ENCODE measurements at places on chromosomes 2 and 18.

- no peak for DNase-seq
These were observed 117.1 kb downstream of the ZNF407 start for GRCh38 chr18:74714791-74715190.

DNA sequence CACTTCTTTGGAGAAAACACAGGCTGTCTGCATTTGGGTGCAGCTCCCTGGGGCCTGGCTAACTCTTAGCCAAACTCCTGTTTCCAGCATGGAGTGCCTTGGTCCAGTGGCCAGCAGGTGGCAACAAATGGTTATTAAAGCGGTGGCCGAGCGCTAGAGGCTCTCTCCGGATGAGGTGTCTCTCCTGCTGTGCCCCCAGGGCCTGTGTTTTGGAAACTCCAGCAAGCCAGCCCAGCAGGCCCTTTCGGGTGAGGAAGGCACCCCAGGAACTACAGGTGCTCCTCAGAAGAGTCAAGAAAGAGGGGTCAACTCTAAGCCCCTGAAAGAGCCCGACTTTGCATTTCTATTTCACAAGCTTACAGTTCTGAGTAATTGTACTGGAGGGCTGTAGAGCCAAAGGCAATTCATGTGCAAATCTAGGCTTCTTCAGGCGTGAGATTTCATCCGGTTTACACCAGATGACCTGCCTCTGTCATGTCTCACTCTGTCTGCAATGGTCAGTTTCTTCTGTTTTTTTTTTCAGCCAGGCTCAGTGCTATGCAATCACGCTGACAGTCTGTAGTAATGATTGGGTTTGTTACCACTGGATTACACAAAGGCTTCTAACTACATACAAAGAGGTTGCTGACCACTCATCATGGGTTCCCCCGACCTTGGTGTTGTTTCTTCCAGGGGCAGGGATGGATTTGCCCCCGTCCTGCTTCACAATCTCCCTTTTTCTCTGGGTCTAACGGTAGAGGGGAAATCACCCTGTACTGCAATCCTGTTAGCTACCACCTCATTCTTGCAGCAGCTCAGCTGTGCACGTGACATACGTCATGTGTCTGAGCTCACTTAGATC, 7.6 kb upstream of the CHRNA1 start:
- DNase-seq: peak; percentile 30

GRCh38 chr2:109226128-109226527, 97.1 kb downstream of the SH3RF3 start:
- no peak for DNase-seq

GRCh38 chr2:239803102-239803765, 221.9 kb downstream of the NDUFA10 start:
- no peak for DNase-seq

DNA sequence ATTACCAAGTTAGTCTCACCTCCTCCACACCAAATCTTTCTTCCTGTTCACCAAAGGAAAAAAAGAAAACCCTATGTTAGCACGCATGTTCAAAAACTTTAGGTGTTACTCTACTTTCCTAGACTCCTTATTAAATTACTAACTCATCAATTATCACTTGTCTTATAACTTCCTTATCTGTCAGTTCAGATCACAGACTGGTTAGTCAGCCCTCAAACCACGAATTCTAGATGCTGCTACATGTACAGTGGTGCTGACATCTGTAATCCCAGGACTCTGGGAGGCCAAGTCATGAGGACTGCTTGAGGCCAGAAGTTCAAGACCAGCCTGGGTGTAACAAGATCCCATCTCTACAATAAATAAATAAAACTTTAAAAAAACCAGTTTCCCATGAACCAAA, 3.5 kb downstream of the YWHAQ start:
- DNase-seq: no peak

DNA sequence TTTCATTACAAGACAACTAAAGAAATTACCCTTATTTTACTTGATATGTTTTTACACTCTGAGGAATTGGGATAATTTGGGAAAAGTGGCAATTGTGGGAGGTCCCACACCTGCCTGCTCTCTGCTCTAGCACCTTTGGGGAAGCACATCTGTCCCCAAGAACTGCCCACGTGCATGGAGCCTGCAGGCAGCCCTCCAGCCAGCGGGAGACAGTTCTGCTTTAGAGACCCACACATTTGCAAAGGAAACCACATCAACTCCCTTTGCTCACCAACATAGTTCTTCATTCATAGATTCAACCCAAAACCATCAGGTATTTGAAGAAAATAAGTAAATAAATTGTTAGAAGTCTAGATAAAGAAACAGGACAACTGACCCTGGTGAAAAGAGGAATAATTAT, 239.9 kb upstream of the ID2 start:
- peak; percentile 27 for DNase-seq

- DNase-seq: no peak
These were observed 93.9 kb upstream of the LGALSL start for GRCh38 chr2:64359892-64360657.

DNA sequence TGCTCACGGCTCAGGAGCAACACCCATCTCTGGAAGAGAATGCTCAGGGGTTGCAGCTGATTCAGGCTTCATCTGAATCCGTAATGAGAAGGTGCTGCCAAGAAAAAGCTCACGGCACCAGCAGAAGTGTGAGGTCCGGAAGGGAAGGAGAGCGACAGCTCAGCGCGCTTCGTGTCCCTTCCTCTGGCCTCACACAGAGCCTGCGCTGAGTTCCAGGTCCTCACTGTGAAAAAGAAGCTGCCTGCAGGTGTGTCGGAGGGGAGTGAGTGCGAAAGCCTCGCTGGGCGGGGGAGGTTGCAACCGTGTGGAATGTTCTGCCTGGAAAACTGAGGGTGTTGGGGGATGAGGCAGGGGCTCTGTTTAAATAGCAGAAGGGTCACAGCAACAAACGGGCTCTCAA, 76.2 kb upstream of the TWIST2 start:
- no peak for DNase-seq

DNA sequence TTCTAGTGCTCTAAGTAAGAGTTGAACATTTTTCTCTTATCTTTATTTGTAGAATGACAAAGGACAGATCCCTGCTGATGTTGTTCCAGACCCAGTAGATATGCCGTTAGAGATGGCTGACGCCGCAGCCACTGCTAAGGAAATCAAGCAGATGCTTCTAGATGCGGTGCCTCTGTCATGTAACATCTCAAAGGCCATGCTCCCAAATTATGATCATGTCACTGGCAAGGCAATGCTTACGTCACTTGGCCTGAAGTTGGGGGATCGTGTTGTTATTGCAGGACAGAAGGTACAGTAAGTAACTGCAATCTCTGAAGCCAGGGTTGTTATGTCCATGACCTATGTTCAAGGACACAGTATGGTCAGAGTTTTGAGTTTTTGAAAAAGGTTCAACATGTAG, 28.4 kb downstream of the CLIP4 start:
- no peak for DNase-seq

DNA sequence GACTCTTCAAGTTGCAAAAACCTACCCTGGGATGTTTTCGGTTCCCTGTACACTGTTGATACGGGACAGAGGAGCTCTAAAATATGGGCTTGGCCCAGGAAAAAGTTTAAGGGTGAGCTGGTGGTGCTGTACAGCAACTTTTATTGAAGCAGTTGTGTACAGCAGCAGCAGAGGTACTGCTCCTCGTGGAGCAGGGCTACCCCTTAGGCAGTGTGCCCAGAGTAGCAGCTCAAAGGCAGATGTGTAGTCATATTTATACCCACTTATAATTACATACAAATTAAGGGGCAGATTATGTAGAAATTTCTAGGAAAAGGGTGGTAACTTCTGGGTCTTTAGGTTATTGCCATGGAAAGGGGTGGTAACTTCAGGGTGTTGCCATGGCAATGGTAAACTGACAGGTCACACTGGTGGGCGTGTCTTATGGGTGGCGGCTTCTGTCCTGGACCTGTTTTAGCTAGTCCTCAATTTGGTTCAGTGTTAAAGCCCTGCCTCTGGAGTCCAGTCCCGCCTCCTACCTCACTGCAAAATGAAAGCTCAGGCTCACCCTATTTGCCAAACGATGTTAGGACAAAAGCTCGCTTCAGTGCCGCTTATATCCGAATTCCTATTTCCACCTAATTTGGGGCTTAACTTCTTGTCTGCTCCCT, 203.2 kb downstream of the ETAA1 start:
- DNase-seq: no peak

GRCh38 chr2:219911541-219911940, 284.1 kb downstream of the SLC4A3 start:
- DNase-seq: no peak

DNA sequence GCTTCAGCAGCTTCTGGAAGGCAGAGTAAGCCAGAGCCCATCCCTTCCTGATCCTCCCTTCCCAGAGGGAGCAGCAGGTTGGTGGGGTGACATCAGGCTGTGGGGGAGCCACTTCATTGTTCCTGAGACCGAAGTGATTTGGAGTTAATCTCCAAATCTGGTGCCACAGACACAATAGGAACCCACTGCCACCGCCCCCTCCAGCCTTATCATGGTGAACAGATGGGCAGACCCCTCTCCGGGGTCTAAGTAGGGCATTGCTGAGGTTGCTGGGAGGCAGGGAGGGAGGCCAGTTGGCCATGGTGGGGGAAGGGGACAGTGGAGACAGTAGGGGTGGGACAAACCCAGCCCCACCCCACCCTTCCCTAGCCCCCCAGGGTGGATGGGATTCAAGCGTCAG, 25.6 kb upstream of the SLC35F6 start:
- DNase-seq: no peak

DNA sequence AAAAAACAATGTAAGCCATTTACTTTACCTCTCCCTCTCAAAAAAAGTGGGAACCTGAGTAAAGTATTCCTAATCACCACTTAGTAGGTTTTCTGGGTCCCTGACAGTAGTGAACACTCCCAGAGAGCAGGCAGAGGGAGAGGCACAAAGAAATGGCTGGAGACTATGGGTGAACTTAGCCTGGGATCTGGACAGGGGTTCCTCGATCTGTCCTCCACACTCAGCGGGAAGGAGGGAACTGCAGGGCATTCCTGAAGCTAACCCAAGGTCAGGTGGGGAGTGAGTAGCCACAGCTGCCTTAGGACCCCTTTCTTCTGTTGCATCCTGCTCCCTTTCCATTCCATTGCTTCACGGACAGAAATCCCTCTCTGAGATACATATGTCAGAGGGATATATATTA, 155.3 kb downstream of the TPGS2 start:
- DNase-seq: no peak

GRCh38 chr2:178306352-178307073, 112.2 kb downstream of the OSBPL6 start:
- peak; percentile 30 for DNase-seq

GRCh38 chr2:203646266-203646864, 60.1 kb upstream of the CD28 start:
- DNase-seq: no peak

GRCh38 chr2:47141520-47141919, 13.6 kb downstream of the STPG4 start:
- DNase-seq: no peak

GRCh38 chr2:150644298-150645067, 157.0 kb upstream of the RND3 start:
- no peak for DNase-seq

DNA sequence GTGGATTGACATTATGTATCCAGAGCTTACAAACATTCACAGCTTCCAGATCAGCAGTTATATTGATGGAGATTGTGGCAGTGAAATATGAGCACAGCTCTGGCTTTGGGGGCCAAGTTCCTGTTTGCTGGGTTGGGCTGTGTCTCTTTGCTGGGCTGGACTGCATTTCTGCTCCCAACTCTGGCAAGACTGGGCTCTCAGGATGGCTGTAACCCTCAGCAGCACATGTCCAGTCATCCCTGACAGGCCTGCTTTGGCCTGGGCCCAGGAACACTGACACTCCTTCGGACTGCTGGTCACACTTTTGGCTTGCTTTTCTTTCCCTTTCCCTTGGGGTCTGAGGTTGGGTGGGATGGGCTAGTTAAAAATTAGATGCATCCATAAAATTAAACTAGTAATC, 17.9 kb upstream of the VPS4B start:
- DNase-seq: no peak

- no peak for DNase-seq
These were observed 36.7 kb upstream of the CDC42EP3 start for GRCh38 chr2:37708146-37708545.

DNA sequence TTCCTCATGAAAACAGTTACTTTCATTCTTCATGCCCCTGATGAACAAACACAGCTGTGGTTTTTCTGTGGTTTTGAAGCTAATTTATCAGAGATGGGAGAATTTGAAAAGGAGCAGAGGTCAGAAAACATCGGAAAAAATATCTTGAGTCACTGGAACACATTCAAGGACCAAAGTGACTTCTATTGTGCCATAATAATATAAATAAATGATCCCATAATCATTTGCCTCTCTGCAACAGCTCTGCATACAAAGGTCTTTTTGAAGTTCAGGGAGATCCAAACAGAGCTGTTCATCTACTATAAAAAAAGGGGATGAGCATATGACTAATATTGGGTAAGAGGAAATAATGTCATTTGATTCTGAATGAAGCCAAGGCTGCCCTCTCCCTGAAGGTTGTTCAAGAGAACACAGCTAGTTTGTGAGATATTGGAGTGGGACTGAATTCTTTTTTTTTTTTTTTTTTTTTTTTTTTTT, 201.3 kb upstream of the GALNT5 start:
- DNase-seq: no peak

DNA sequence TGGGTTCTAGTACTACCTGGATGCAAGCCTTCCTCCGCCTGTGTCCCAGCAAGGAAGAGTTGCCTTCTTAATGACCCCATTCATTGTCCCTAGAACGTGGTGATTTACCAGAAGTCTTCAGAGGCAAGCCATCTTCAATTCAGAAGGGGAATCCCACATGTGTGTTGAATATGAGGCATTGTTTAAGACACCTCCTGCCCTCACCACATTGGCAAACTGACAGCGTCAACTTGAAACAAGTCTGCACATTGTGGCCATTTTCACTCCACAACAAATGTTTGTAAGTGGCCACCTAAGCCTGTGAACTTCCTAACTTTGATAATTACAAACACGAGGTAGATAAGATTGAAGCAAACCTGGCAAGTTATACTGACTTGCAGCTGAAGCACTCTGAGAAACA, 83.7 kb downstream of the TCF7L1 start:
- DNase-seq: no peak

GRCh38 chr18:6355789-6356589, 58.7 kb downstream of the L3MBTL4 start:
- DNase-seq: no peak

DNA sequence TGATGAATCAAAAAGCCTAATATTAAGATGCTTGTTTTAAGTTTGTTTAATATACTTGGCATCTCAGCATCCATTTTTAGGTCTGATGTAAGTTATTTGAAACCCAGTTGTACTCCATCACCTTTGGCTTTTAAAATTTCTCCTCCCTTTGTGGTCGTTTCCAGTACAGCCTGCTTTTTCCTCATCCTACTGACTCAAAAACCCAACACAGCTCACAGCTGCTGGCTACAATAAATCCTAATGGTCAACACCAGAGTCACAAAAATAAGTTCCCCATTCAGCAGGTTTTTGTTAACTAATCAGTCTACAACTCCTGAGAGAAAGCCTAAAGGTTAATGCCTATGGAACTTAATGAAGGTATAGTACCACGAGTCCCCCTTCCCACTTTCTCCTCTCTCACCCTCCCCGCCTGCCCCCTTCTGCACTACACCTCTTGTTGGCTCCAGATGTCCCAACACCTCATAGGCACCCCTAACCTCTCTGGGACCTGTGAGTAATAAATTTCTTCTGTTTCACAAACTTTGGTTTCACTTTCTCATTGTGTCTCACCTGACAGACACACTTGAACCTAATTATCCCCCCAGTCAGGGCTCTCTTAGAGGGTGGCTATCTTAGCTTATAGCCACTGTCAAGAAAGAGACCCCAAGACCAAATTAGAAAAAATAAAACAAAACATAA, 148.6 kb downstream of the GALNT1 start:
- no peak for DNase-seq

GRCh38 chr2:108378851-108379250, 1.1 kb downstream of the SULT1C4 start:
- no peak for DNase-seq
